CD4-positive, alpha-beta T cell treated with Interleukin-2 at 100 ng/mL for 4 hours (primary cell): ENCODE measurements at places on chromosomes 16 and 17.

DNA sequence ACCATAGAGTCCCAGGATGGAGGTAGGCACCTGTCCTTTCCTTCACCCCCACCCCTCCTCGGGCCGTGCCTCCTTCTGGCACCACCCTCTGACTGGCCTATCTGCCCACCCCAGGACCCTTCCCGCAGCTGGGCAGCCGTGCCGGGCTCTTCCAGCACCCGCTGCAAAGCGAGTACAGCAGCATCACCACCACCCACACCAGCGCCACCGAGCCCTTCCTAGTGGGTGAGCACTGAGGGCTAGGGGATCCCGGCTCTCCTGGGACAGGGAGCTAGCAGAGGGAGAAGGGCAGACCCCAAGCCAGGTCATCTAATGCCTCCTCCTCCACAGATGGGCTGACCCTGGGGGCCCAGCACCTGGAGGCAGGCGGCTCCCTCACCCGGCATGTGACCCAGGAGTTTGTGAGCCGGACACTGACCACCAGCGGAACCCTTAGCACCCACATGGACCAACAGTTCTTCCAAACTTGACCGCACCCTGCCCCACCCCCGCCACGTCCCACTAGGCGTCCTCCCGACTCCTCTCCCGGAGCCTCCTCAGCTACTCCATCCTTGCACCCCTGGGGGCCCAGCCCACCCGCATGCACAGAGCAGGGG, 7.8 kb downstream of the GALK1 start:
- DNase-seq, result no peak

GRCh38 chr16:77306075-77306474, 106.9 kb downstream of the SYCE1L start:
- no peak for DNase-seq

DNA sequence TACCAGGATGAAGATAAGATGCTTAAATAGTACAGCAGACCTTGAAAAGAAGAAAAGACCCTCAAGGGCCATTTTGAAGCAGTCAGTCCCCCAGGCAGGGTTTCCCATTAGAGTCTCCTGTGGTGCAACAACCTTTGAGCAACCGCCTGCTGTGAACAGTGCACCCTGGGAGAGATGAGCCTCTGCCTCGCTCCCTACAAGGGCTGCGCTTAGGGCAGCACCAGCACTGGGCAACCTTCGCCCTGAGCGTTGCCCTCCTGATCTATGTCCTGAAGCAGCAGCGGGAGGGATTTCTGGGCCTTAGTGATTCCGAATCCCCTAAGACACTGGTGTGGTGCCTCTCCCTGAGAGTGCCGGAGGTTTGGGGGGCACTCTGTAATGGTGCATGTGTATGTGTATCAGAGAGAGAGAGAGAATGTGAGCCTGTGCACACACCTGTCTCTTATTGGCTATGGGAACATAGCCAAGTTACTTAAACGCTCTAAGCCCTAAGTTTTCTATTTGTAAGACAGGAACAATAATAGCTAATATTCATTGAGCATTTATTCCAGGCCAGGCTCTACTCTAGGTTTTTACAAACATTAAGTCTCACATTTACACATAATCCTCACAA, 25.2 kb upstream of the ABCC12 start:
- DNase-seq, result no peak

- no peak for DNase-seq
These were observed 129.6 kb downstream of the MRM1 start for GRCh38 chr17:36730857-36731490.

DNA sequence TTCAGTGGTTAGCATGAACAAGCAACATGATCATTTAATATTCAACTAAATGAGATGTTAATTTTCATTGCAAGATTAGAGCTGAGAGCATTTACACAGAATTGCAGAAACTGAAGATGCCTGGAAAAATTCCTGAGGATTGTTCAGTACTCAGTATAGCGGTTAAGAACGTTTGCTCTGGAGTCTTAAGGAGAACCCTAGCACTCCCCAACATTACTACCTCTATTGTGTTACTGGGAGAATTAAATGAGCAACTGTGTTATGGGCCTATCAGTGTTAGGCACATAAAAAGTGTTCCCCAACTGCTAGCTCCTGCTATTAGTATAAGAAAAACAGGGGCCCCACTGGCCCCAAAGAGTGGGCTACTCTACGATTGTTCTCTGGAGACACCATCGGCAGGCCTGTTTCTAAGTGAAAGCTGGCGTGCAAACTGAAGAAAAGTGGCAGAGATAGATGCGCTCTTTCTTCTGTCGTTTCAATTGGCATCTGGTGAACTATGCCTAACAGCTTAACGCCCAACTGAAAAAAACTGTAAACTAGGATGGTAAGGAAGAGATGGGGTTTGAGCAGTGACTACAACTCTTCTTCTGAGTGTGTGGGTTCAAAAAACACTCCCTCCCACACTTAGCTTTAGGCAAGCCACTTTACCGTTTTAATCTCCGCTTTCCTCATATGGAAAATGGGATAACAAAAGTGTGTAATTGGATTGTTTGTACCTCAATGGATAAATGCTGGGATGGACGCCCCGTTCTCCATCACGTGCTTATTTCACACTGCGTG, 1.3 kb downstream of the CDR2 start:
- DNase-seq, result peak; percentile 22

- no peak for DNase-seq
These were observed 59.0 kb downstream of the ACSM2A start for GRCh38 chr16:20510323-20510722.

DNA sequence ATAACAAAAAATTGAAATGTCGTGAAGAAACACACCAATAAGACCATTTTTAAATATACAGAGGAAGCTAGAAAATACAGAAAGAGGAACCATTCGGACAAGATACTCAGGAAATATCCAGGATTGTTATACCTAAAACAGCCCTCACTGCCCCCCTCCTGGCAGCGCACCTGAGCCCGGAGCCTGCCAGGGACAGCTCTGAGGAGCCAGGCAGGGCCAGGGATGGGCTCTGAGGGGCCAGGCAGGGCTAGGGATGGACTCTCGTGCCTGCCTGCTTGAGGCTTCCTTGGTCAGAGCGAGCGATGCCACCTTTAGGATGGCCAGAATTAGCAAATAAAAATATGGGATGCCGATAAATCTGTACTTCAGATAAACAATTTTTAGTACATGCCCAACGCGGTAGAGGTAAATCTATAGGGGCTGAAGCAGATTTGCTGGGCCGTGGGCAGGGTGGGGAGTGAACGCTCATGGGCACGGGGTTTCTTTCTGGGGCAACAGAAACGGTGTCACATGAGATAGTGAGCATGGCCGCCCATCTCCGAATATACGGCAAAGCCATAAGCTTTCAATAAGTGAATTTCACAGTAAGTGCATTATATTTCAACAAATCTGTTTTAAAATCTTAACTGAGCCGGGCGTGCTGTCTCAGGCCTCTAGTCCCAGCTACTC, 18.2 kb upstream of the CSNK1D start:
- no peak for DNase-seq

GRCh38 chr16:24364596-24364995, 108.5 kb downstream of the CACNG3 start:
- DNase-seq, result no peak

GRCh38 chr16:787978-788398, at the start of gene RPUSD1:
RPUSD1 (minus strand) TSS chr16:788381; CDS start chr16:787737, 644 bp downstream.
- DNase-seq, result no peak

- DNase-seq, result no peak
These were observed 75.2 kb downstream of the KATNIP start for GRCh38 chr16:27625050-27625697.

DNA sequence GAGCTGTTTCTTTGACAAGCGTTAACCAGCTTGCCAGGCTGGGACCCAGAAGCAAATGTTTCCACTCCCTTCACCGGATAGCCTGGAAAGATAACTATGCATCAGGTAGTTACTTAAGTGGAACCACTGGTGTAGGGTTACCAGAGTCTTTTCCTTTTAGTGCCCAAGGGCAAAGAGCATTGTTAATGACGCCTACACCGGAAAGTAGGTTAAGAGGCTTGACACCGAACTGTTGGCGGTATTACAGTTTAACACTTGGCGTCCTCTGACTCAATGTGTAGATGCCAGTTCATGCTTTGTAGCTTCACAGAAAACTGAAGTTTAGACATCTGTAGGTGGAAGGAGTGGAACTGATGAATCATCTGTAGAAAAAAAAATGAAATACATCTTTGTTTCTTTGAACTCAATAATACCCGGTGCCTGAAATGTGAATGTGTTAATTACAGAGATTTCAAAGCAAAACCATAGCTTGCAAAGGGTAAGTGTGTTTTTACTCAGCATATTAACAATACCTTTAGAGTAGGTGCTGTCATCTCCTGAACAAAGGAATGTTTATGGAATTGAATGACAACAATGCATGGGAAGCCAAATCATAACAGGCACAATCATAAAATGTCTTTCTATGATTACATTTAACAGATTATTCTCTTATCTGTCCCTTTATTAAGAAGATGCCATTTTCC, 426.7 kb upstream of the SALL1 start:
- no peak for DNase-seq

DNA sequence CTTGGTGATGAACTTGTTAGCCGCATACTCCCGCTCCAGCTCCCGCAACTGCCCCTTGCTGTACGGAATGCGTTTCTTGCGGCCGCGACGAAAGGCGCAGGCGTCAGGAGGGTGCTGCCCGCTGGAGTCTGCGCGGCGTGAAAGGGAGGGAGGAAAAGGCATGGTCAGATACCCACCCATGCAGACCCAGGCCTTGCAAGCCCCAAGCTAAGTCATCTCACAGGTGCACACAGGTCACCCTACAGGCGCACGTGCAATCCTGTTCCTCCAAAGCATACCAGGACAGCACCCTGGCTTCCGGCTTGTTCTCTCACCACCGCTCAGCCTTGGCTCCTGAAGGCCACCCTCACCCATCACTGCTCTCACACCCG, 1.6 kb downstream of the HOXB13 start:
- no peak for DNase-seq
